ENCODE measurements at places on chromosomes 11 and 22. TPM values are rescaled to one million over a fixed set of nuclear protein-coding genes. Genes with fewer than 3 reads are reported as not detected.

Gene FAM227A
- 0.48 TPM for total RNA-seq

Gene APOA1
- 0.32 TPM for total RNA-seq

Gene TMPRSS13
- not detected for total RNA-seq

Gene CARD16
- total RNA-seq = 29.6 TPM

Gene TMPRSS5
- total RNA-seq = 0.32 TPM
